CD4-positive, alpha-beta T cell treated with Interleukin-17A for 4 hours (primary cell): ENCODE measurements at places on chromosomes 16 and 17.
A peak's percentile ranks its signal among the peaks of the same experiment; 100 is the strongest.

- no peak for DNase-seq
Observed at GRCh38 chr16:81106826-81107503, 10.8 kb upstream of the GCSH start.

DNA sequence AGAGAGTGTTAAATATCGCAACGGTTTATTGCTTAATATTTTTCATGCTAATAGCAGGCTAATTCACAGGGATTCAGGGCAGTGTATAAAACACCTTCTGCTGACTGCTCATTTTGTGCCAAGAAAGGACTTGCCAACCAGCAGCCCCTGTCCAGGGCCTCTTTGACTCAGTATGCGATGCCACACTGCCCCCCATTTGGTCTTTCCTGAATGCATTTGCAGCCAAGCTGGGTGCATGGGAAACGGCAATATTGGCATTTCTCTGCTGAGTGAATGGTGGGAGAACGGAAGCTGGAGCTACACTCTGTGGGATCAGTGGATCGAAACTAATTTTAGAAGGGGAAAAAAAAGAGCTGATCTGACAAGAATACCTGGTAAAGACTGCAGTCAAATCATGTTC, 152.9 kb upstream of the C16orf82 start:
- no peak for DNase-seq

DNA sequence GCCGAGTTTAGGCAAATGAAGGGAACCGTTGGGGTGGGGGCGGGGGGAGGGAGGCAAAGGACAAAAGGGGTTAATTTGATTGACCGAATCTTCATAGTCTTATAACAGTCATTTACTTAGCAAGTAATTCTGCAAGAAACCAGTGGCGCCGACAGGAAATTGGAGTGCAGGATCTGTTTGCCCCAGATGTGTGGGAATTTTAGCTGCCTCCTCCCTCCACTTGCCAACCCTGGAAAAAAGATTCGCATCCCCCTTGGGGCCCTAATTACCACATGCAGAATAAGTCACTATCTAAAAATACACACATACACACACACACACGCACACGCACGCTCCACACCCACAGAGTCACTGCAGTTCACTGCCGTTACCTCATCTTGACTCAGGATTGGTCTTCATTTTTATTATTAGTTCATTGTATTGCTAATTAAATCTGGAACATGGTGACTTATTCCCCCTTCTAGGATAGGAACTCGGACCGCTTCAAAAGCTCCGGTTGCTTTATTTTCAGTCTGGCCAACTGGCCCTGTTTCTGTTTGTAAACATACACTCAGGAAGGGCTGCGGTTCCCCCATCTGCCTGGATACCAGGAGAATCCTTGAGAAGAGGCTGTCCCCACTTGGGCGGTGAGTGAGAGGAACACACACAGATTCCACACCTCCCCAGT, 241.6 kb upstream of the SALL1 start:
- DNase-seq, result no peak

- peak; percentile 93 for DNase-seq
Observed at GRCh38 chr16:89721546-89722391, 432 bp downstream of the ZNF276 start.

DNA sequence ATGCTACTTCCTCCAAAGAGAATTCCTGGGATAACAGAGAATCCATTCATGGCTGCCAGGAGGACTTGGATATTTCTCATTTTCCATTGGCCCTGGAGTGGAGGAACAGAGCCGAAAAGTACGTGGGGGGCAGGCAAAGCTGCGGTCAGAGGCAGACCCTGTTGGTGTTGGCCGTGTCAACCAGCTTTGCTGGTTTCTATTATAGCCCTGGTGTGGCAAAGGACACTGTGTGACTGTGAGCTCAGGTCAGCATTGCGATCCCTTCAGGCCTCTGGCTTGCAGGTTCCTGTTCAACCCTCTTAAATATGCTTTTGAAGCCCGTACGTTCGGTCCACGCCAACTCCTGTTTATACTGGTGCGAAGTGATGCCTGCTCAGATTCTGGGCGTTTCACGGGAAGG, 596.2 kb downstream of the MAF start:
- no peak for DNase-seq

- DNase-seq, result no peak
Observed at GRCh38 chr16:57310801-57311200, 26.3 kb upstream of the PLLP start.

GRCh38 chr17:4509401-4509800, 10.7 kb downstream of the SPNS2 start:
- DNase-seq, result peak; percentile 38

GRCh38 chr17:59851439-59852375, 41.0 kb downstream of the TUBD1 start:
- DNase-seq, result no peak

DNA sequence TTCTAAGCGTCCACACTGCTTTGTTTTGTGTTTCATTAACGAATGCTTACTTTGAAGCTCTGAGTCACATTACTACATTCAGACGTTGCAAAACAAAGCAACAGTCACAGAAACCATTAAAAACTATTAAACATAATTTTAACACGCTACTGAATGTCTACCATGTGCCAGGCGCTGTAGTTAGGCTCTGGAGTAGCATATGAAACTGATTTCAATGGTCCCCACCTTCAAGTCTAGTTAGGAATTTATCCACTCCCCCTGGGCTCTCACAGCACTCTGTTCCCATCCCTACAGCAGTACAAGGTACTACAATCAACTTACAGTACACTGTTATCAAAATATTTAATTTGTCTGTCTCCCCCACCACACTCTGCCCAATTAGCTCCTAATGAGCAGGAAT, 631 bp downstream of the UTP6 start:
- DNase-seq, result no peak

DNA sequence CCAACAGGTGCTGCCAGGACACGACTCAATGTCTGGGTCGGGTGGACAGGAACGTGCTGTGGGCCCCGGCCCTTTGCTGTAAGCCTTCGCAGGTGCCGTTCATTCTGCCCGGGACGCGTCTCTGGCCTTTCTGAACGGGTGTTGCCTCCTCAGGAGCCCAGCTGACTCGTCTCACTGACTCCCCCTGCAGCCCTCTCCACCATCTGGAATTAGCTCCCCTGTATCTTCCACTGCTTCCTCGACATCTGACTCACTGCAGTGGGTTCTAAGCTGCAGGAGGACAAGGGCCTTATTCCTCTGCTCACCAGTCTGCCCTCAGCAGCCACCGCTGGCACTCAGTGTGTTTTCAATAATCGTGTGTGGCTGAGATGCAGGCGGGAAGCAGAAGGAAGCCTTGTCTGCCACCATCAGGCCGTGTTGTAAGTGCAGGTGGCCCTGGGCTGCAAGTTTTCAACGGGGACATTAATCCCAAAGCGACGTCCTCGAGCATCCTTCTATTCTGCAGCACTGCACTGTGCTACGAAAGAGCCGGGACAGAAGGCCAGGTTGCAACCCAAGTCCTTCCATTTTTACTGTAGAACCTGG, 256.2 kb downstream of the FOXL1 start:
- no peak for DNase-seq

- DNase-seq, result no peak
Observed at GRCh38 chr17:74654742-74655141, 31.2 kb upstream of the CD300E start.

DNA sequence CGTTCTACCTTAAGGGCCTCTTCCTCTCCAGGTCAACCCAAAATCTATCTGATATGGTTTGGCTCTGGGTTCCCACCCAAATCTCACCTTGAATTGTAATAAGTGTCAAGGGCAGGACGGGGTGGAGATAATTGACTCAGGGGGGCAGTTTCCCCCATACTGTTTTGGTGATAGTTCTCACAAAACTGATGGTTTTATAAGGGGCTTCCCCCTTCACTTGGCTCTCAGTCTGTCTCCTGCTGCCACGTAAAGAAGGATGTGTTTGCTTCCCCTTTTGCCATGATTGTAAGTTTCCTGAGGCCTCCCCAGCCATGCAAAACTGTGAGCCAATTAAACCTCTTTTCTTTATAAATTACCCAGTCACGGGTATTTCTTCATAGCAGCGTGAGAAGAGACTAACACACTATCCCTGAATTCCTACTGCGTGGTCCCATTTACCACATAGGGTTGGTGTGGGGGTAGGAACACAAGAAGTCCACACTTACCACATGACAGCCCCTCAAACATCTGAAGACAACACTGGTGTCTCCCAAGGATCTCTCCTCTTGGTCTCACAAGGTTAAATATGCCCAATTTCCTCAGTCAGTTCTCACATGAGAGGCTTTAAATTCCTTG, 8.2 kb downstream of the COTL1 start:
- no peak for DNase-seq

GRCh38 chr16:11091021-11091785, 146.8 kb downstream of the CLEC16A start:
- DNase-seq, result no peak

GRCh38 chr16:8806272-8806983, 8.8 kb downstream of the PMM2 start:
- DNase-seq, result no peak

- DNase-seq, result no peak
Observed at GRCh38 chr16:68344252-68344651, 33.4 kb downstream of the PRMT7 start.

DNA sequence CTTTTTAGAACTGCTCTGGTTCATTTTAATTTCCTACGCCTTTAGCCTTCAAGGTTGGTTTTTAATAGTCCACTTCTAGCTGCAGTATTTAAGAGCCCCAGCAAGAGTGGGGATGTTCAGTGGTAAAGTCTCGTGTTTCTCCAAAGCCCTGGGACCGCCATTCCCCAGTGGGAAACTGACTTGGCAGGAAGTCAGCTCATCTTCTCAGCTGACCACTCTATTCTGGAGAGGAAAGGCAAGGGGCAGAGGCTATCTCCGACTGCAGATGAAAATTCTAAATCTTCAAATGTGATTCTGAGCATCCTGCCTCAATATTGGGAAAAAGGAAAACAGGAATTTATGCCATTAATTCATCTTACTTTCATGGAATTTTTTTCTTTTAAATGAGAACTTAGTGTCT, 35.5 kb downstream of the HS3ST3B1 start:
- no peak for DNase-seq

DNA sequence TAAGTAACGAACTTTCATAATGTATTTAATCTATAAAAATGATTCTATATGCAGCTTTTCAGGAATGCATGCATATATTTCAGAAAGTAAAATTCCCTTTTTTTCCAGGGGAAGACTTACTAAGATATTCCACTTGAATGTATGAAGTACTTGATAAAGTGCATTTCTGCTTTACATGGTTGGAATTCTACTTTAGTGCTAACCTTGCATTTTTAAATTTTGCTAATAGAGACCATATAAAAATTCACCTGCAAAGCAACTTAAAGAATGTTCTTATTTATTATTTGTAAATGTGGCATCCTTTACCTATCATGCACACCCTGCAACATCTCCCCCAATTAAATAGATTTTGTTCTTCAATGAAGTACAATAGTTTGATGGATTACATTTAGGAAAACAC, 392.8 kb downstream of the KCNJ2 start:
- no peak for DNase-seq

GRCh38 chr16:31427441-31428278, 500 bp downstream of the COX6A2 start:
- peak; percentile 75 for DNase-seq

GRCh38 chr17:41284043-41284442, 8.5 kb downstream of the KRTAP9-7 start:
- no peak for DNase-seq

DNA sequence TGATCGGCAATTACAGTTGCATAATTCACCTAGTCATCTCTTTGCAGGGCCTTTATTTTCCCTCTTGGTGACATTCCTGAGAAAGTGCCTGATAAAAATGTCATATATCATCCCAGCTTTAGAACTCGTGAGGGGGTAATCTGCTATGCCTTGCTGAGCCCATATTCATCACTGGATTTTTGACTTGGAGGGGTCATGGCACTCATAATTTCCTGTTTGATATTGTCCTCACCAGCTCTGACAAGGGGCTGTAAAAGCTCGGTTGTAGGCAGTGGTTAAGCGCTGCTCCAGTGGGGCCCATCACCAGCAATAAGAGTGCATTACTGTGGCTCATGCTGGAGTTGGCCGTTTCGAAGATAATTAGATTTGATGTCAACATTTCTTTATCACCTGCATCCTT, 227.3 kb downstream of the IRX3 start:
- no peak for DNase-seq

- peak; percentile 25 for DNase-seq
Observed at GRCh38 chr16:50457423-50457822, 88.6 kb upstream of the BRD7 start.

DNA sequence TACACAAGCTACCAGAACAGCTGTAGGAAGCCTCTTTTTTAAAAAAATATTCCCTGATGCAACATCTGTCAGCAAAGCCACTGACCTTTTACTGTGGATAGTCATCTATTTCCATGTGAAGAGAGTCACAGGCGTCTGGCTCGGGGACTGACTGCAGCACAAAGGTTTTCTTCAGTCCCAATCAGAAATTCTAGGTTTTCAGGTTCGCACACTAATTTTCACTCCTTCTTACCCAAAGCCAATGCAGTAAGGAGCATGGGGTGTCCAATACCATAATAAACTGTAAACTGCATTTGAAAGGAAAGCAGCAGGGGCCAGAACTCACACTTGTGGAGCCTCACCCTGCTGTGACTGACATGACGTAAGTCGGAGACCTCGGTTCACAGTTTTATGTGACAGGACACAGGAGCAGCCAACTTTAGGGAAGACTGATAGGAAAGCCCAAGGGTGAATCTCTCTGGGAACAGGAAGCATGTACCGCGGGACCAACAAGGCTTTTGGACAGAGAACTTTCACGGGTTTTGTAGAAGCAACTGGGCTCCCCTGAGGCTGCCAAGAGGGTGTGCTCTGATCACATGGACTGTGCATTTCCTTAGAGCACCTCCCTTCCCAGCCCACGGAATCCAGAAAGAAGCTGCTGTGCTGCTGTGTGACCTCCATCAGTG, 9.1 kb upstream of the TMEM100 start:
- no peak for DNase-seq

DNA sequence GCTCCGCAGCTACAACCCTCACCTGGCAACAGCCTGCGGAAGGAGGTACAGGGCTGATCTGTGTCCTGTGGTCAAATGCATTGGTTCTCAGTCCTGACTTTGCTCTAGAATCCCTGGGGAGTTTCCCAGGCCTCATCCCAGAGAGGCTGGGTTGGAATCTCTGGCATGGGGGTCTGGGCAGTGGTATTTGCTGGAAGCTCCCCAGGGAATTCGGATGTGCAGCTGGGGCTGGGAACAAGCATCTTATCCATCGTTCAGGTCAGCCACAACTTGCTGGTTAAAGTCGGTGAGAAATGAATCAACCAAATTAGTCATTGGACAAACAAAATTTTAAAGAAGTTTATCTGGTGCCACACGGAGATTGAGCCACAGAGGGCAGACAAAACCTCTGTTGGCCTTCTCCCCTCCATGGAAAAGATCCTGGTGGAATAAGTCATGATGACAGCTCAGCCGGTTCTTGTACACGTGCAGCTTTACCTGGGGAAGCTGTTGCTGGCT, 231.2 kb downstream of the FOXL1 start:
- DNase-seq, result no peak

GRCh38 chr16:10218490-10219206, 36.4 kb upstream of the GRIN2A start:
- DNase-seq, result no peak

DNA sequence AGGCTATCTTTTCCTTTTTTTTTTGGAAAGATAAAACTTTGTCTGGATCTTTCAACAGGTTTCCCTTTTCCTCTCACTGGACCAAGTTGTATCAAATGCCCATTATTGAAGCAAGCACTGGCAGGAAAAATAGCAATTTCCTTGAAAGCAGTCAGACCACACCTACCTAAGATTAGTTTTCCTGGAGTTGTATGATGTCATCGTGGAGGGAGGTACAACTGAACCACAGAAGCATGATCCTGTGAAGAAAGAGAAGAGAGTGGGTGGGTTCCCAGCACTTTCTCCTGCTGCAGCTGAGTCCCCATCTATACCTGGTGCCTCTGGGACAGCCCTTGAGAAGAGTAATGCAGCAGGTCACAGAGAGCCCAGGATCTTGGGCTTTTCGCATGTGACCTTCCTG, 63.6 kb upstream of the ERCC4 start:
- no peak for DNase-seq

- DNase-seq, result no peak
Observed at GRCh38 chr16:54102888-54103866, 183.4 kb downstream of the IRX3 start.
